ENCODE measurements at places on chromosomes 12 and 14. TPM values are rescaled to one million over a fixed set of nuclear protein-coding genes. Genes with fewer than 3 reads are reported as not detected.

WNT1 gene
- not detected for total RNA-seq

LETMD1 gene
- total RNA-seq: 54.6 TPM

SOAT2 gene
- under 0.01 TPM for total RNA-seq

TRAF3 gene
- 15.1 TPM for total RNA-seq

ALX1 gene
- total RNA-seq: under 0.01 TPM

DTX3 gene
- 51.4 TPM for total RNA-seq

MYBPC1 gene
- 2.4 TPM for total RNA-seq

CD163 gene
- 1.6 TPM for total RNA-seq

GLIPR1L1 gene
- total RNA-seq: under 0.01 TPM

GPR68 gene
- total RNA-seq: 4.9 TPM

- no peak for DNase-seq
Measured at GRCh38 chr12:12776261-12776660, 9.2 kb upstream of the APOLD1 start.

DNA sequence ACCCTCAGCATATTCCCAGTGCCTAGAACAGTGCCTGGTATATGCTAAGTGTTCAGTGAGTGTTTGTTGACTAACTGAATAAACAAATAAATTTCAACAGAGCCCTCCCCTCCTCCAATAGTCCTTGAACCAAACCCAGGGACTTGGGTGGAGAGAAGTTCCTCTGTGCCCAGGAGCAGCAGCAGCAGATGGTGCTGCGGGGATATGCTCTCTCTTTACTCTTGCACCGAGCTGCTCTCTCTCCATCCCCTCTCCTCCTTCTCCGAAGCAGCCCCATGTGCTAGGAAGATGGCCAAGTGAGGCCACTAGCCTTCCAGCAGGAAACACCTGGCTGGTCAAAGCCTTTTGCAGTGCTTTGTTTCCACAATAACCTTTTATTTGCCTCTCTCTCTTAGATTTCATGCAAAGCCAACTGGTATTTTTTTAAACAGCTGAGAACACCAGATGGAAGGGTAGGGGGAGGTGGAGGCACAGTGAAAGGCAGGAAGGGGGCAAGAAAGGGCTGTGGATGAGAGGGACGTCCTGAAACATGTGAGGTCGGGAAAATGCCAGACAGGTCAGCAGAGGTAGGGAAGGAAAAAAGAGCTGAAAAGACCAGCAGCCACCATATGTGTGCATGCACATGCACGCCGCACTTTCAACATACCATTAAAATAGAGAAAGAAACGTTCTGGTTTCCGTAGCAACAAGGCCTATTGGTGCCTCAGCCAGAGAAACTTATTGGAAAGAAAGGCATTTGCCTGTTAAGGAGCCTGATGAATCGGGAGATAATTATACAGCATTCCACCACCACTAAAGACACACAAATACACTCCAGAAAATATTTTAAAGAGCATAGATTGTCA is 78.9 kb downstream of the EMP1 start:
- no peak for DNase-seq

- no peak for DNase-seq
Measured at GRCh38 chr14:34538871-34539406, 562 bp downstream of the EAPP start.

DNA sequence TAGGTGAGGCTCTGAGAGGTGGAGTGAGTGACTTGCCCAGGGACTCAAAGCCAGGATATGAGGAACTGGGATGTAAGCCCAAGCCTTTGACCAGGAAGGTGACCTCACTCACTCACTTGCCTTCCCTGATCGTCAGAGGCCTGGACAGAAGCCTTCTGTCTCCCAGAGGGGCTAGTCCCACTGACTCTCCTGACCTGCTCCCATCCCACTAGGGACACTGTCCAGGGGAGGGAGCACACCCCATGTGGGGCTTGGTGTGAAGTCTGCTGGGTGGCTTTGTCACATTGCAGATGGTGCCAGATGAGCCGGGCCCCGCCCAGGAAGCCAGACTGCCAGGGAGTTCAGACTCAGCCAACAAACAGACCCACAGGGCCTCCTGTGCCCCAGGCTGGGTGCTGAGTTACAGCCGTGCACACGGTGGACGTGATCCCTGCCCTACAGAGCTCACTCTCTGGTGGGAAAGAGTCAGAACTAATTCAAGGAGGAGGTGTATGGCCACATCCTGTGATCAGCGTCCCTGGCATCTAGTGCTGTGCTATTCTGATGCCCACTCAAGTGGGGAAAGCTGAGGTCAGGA is 28.3 kb downstream of the MMAB start:
- no peak for DNase-seq

- no peak for DNase-seq
Measured at GRCh38 chr12:120703311-120703942, 6.8 kb upstream of the UNC119B start.

DNA sequence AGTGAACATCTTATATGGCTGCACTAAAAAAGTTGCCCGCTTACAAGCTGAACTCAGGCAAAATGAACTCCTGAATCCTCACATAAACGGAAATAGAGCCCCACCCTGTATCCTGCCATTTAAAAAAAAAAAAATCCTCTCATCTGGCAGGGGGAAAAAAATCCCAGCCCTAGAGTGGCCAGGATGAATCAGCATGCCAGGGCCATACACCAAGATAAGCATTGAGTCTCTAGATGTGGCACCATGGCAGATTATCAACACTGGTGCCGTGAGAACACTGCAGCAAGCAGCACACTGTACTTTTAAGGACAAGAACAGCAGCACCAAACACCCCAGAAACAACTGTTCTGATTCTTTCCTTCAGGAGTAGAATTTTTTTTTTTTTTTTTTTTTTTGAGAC is 65.5 kb downstream of the RASSF3 start:
- no peak for DNase-seq

- DNase-seq: no peak
Measured at GRCh38 chr12:6106218-6106617, 18.3 kb downstream of the VWF start.

GRCh38 chr12:75481774-75482173 is 1.2 kb downstream of the GLIPR1 start:
- no peak for DNase-seq

GRCh38 chr12:2353281-2353680 is 300.5 kb downstream of the CACNA1C start:
- DNase-seq: no peak

DNA sequence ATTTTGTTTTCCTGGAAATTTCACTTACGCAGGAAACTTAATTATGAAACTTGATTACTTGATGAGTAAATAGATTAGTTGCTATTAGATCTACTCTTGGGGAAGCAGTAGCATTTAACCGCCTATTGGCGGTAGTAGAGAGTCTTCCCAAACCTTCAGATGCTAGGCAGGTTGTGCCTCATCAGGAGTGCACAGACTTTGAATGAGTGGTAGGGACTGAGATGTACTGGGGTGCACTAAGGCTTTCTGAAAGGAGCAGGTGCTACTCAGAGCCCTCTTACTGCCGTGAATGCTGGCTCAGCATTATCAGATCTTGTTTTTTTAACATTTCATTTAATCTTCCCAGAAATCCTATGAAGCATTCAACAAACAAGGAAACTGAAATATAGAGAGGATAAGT is 7.7 kb downstream of the GATC start:
- DNase-seq: no peak

DNA sequence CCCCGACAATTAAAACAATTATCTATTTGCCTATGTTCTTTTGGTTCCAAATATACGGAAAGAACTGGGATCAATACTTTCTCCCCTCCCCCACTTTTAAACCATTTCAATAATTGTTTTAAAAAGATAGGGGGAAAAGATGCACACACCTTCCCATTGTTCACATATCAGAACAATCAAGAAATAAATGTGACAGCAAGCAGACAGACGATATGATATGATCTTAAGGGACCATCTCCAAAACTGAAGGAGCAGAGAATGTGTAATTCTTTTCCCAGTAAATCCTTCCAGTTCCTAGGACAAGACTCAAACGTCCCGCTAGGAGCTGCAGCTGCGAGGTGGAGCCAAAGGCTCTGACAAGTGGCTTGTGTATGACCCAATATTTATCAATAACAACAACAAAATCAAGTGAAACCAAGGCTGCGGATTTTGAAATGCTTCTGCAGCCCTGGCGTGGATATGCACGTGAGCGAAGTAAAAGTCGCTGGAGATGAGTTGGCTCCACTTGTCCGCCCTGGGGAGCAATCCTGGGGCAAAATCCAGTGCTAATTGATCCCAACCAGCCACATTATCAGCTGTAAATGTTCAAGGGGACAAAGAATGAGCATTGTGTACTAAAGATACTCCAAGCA is 8.2 kb upstream of the FOXG1 start:
- DNase-seq: no peak

- DNase-seq: no peak
Measured at GRCh38 chr12:130698106-130698505, 18.0 kb downstream of the RIMBP2 start.

GRCh38 chr14:60133487-60133886 is 31.7 kb downstream of the DHRS7 start:
- DNase-seq: no peak

GRCh38 chr14:20706657-20707355 is 18.2 kb downstream of the ANG start:
- DNase-seq: no peak

DNA sequence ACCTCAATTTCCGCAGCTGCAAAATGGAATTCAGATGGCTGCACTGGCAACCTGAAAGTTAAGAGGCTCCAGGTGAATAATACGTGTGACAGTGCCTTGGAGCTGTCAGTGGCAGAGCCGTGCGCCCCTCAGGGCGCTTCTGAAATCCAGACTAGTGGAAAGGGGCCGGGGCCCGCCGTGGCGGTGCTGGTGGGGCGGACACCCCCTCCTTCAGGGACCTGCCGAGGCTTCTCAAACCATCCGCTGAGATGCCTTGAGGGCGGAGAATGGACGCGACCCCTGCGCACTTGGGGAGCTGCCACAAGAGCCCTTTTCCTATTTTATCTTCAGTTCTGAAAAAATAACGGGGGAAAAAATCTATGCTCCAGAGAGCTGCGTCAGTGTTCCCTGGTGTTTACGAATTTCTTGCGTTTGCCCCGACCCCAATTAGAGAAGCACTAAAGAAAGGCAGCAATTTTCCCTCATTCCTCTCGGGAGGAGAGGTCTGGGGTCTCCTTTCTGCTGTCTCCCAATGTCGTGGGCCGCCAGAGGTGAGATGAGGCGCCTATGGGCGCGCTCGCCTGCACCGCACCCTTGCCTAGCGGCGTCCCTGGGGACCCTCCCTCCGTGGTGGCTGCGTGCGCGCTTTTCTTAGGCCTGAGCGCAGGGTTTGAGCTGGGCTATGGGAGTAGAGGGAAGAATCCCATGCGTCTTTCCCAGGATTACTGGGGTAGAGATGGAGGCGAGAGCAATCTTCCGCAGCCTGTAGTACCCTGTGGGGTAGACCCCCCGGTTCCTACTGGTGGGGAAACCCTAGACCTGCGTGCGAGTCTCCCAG is 2.2 kb downstream of the NOS1 start:
- no peak for DNase-seq

GRCh38 chr12:55795950-55796349 is 21.6 kb downstream of the SARNP start:
- no peak for DNase-seq

GRCh38 chr12:32548691-32549281 is 130.3 kb upstream of the DNM1L start:
- no peak for DNase-seq

DNA sequence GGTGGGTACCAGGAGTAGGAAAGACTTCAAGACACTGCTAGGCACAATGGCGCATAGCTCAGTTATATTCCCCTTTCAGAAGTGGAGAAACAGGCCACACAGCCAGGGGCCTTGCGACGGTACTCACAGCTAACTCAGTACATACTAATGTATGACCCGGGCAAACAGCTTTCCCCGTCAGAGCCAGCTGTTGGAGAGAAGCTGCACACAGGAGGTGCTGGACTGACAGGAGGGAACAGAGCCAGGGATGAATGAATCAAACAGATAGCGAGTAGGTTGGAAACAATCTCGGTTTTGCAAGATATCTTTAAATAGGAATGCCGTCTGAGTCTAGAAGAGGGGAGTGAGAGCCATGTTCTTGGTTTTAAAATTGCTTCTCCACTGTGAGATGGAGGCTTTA is 45.5 kb downstream of the PRIMA1 start:
- DNase-seq: no peak

GRCh38 chr14:103712633-103713247 is 2.5 kb downstream of the XRCC3 start:
- DNase-seq: no peak

GRCh38 chr12:68222326-68222725 is 3.3 kb downstream of the IL26 start:
- DNase-seq: no peak

DNA sequence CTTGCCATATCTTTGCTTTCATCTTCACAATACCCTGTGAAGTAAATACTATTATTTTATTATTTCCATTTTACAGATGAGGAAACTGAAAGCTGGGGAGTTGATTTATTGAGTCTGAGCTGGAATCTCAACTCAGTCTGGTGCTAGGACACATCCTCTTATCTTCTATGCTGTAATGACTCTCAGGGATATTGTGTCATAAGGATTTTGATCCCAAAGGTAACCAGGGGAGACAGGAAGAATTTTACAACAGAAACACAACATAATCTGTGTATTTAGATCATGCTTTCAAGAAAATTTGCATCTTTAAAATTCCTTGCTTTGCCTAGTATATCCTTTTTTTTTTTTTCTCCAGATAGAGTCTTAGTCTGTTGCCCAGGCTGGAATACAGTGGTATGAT is 123.3 kb upstream of the BTG1 start:
- DNase-seq: no peak

DNA sequence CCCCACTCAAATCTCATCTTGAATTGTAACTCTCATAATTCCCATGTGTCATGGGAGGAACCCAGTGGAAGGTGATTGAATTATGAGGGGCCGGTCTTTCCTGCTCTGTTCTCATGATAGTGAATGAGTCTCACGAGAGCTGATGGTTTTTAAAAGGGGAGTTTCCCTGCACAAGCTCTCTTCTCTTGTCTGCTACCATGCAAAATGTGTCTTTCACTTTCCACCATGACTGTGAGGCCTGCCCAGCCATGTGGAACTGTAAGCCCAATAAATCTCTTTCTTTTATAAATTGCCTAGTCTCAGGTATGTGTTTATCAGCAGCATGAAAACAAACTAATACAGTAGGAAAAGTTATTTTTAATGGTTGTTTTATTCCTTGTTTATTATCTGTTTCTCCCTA is 146.0 kb downstream of the FSCB start:
- DNase-seq: no peak

DNA sequence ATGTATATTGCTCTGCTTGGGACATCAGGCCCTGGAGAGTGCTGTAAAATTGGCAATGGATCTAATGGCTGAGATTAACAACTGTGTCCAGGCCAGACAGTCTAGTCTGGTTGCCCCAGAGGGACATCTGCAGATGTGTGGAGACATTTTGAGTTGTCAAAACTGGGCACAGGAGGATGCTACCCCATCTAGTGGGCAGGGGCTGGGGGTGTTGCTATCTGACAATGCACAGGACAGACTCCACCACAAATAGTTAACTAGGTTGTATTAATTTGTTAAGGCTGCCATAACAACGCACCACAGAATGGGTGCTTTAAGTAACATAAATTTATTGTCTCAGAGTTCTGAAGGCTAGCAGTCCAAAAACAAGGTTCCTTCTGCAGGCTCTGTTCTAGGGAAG is 302.5 kb upstream of the AMIGO2 start:
- no peak for DNase-seq

GRCh38 chr12:132351751-132352495 is 22.5 kb upstream of the GALNT9 start:
- no peak for DNase-seq

GRCh38 chr12:64532734-64533351 is 77.5 kb upstream of the RASSF3 start:
- DNase-seq: no peak

GRCh38 chr12:49967042-49967776 is 5.5 kb downstream of the AQP5 start:
- peak; percentile 88 for DNase-seq

GRCh38 chr12:130878193-130879185 is 6.6 kb downstream of the RAN start:
- DNase-seq: no peak

- no peak for DNase-seq
Measured at GRCh38 chr12:27618836-27619235, 77.4 kb upstream of the REP15 start.

Measured in frontal cortex (tissue), 4 donors.